Amniotic epithelial cell (primary cell): ENCODE measurements at places on chromosomes 13 and 19.

- peak; percentile 42 for DNase-seq
Measured at GRCh38 chr13:51552027-51552426, 32.2 kb upstream of the WDFY2 start.

DNA sequence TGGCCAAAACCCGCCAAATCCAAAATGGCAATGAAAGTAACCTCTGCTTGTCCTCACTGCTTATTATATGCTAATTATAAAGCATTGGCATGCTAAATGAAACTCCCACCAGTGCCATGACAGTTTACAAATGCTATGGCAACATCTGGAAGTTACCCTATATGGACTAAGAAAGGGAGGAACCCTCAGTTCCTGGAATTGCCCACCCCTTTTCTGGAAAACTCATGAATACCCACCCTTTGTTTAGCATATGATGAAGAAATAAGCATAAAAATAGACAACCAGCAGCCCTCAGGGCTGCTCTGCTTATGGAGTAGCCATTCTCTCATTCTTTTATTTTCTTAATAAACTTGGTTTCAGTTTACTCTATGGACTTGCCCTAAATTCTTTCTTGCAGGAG lies 269.8 kb downstream of the OLFM4 start:
- no peak for DNase-seq

DNA sequence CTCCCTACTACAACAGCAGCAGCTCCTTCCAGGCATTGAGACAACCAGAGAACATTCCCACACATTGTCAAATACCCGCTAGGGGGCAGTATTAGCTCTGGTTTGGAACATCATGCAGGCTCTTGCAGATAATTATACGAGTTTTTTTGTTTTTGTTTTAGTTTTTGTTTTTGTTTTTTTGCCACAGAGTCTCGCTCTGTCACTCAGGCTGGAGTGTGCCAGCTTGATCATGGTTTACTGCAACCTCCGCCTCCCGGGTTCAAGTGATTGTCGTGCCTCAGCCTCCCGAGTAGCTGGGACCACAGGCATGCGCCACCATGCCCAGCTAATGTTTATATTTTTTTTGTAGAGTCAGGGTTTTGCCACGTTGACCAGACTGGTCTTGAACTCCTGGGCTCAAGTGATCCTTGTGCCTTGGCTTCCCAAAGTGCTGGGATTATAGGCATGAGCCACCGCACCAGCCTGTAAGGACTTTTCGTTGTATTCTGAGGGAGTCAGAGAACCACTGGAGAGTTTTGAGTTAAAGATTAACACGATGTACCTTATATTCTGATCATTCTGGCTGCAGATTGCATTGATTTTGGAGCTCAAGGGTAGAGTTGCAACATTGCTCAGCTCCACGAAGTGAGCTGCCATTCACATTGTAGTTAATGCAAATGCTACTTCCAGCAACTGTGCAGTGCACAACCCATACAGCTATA lies 41.7 kb upstream of the CEACAM20 start:
- DNase-seq: peak; percentile 77

DNA sequence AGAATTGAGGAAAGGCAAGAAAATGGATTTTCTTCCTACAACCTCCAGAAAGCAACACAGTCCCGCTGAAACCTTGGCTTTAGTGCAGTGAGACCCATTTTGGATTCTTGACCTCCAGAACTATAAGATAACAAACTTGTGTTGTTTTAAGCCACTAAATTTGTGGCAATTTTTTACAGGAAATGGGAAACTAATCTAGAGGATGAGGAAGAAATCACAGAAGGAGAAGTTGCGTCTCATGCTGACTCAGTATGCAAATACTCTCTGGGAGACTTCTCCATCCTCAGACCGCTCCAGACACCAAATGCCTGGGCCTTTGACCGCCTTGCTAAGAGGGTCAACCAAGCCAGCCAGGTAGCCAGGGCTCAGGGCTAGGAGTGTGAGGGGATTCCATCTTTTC lies 13.1 kb upstream of the CEACAM16 start:
- DNase-seq: peak; percentile 66

- DNase-seq: no peak
Measured at GRCh38 chr13:89852570-89852969, 1494.9 kb upstream of the MIR17HG start.

GRCh38 chr13:74056801-74057542 lies 77.2 kb downstream of the KLF12 start:
- no peak for DNase-seq

DNA sequence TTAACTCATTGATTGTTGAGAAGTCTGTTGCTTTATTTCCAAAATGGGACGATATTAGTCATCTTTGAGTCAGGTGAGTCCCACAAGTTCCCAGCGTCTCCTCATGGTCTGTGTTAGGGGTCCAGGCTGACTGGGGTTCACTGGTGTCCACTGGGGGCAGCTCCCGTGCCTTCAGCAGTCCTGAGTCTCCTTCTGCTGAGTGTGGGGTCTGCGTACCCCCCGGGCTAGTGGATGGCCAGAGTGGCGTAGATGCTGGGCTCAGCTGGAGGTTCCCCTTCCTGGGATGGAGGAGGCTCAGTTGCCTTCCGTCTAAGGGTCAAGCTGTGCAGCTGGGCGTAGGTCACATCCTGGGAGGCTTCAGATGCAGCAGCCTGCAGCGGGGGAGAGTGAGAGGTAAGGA lies 5.9 kb downstream of the LILRB3 start:
- DNase-seq: no peak

DNA sequence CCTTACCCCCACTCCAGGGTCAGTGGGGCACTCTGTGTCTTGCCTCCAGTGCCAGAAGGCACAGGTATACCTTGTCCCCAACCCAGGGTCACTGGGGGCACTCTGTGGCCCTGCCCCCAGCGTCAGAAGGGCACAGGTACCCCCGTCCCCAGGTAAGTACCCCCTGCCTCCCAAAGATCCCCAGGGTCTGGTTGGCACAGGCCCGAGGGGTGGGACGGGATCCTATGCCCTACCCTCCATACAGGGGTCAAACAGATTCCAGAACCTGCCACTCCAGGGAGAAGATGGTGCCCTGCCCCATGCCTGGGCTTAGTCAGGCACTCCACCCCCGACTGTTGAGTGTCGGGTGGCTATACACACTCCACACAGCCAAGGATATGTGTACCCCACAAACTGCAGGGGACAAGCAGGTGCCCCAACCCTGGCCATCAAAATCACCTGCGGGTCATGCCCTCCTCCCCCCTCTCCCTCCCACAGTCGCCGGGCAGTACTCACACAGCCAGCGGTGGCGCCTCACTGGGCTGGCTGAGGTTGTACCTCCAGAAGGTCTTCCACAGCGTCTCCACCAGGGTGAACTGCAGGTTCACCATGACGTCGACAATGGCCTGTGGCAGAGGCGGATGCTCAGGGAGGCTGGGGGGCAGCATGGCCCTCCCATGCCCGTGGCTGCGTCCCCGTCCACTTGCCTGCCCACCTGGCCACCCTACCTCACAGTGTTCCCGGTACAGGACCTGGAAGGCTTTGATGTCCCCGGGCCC lies 13.8 kb downstream of the DCAF15 start:
- DNase-seq: no peak

- peak; percentile 31 for DNase-seq
Measured at GRCh38 chr13:21670006-21670882, 629 bp upstream of the FGF9 start.

DNA sequence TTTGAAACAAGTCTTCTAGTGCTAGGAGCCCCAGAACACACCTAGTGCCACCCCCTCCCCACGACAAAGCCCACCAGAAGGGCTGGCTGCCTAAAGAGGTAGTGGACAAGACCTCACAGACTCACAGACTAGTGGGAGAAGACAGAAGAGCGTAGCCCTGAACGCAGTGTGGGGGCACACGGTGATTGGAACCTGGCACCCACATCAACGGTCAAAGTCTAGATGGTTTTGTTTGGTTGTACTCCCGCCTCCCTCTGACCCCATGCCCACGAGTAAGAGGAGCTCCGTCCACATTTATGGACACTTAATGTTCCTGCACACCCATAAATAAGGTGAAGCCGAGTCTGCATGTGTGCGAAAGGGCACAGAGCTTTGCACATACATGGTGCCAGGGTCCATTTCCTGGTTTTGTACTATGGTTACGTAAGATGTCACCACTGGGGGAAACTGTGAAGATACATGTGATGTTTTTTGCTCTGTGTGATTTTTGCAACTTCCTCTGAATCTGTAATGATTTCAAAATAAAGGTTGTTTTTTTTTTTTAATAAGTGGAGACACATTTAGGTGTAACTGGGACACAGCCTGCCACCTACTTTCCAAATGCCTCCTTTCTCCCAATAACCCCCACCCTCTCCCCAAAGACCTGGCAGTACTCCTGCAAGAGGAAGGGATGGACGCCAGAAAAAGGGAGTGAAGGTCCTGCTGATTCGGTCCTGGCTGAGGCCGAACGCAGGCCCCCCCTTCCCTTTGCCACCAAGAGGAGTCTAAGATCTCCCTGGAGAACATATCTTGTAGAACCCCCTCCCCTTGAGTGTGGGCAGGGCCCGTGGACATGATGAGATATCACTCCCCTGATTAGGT lies 72.8 kb downstream of the GNG7 start:
- no peak for DNase-seq

GRCh38 chr13:108444448-108444847 lies 174.9 kb downstream of the TNFSF13B start:
- no peak for DNase-seq

GRCh38 chr19:10478903-10479384 lies 24.2 kb downstream of the KEAP1 start:
- peak; percentile 90 for DNase-seq

DNA sequence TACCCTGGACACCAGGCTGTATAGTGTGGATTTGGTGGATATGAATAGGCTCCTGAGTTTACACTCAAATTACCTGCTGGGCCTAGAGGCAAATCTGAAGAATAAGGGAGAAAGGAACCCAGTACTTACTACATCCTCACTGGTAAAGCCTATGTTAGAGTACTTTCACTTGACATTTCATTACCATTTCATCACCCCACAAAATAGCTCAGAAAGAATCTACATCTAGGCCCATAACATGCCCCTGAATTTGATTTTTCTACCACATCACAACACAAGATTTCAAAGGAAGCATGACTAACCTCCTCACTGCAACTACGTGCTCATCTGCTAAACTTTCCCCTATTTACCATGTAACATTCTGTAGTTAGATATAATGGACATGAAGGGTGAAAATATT lies 43.3 kb downstream of the VWA8 start:
- DNase-seq: peak; percentile 57

DNA sequence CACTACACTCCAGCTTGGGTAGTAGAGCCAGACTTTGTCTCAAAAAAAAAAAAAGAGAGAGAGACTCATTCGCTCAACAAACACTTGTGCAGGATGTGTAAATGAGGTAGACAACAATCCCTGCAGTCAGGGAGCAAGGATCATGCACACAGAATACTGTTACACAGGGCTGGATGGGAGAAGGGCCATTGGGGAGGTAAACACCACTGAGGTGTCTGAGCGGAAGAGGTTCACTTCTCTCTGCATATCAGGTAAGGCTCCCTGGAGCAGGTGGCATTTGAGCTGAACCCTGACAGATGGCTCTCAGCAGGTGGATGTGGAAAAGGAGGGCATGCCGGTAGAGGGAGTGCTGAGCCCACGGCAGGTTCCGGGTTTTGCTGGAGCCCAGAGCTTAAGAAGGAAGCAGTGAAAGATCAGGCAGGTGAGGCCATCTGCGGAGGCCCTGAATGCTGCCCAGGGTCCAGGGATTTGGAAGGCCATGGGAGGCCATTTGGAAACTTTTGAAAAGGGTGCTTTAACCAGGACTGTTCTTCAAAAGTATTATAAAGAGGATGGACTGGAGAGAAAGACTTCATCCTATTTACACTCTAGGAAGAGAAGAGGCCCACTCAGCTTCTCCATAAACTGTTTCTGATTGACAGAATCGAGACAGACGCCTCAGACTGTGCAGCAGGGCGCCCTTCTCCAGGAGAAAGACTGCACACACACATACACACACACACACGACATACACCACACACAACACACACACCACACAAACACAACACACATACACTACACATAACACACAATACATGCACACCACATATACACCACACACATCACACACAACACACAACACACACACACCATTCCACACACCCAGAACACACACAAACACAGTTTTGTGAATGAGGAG lies 199.4 kb downstream of the USP12 start:
- peak; percentile 45 for DNase-seq

DNA sequence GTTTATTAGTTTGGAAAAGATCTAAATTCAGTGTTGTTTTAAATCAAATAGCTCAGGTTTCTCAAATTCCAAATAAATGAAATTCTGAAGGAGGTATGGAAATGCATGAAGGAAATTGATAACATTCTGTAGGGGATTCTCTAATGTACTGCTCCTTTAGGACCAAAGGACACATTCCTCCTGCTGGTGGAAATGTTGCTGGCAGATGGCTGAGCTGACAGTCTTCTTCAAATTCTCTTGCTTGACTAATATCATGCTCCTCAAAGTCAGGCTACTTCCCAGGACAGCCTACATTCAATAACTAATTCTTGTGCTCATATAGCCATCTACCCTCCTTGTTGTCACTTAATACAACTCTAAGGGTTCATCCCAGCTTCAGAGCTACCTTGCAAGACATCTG lies 1118.5 kb downstream of the PCDH9 start:
- DNase-seq: no peak

- DNase-seq: no peak
Measured at GRCh38 chr19:372306-372890, 27.8 kb upstream of the MIER2 start.

DNA sequence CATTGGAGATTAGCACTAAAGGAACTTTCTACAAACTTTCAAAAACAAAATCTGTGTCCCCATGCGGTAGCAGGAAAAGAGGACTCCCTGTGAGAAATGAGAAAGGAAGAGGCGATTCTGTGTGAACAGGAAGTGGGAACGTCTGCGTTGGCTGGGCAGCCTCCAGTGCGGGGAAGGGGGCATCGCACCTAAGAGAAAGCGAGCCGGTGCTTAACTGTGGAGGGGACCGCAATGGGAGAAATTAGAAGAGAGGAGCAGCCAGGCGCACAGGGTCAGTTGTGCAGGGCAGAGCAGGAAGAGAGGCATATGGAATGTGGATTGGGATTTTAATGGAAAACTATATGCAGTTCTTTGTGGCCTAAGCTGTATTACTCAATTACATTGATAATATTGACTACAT lies 77.4 kb upstream of the DOCK9 start:
- no peak for DNase-seq

- DNase-seq: no peak
Measured at GRCh38 chr19:30862876-30863275, 486.4 kb downstream of the TSHZ3 start.

- DNase-seq: no peak
Measured at GRCh38 chr19:51099047-51099382, 9.2 kb downstream of the CTU1 start.

- peak; percentile 24 for DNase-seq
Measured at GRCh38 chr13:47639738-47640447, 361.2 kb downstream of the SUCLA2 start.

DNA sequence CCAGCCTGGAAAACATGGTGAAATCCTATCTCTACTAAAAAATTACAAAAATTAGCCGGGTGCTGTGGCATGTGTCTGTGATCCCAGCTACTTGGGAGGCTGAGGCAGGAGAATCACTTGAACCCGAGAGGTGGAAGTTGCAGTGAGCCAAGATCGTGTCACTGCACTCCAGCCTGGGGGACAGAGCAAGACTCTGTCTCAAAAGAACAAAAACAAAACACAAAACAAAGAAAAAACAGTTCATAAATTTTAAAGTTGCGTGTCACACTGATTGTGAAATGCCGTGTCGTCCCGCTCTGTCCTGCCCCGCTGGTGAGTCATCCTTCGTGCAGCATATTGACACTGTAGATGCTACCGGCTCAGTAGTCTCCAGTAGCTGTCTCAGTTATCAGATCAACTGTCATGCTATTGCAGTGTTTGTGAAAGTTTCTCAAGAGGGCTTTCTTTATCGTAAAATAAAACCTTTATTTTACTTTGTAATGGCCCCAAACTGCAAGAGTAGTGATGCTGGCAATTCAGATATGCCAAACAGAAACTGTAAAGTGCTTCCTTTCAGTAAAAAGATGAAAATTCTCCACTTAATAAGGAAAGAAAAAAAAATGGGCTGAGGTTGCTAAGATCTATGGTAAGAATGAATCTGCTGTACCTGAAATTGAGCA lies 36.4 kb upstream of the IGFL1 start:
- peak; percentile 58 for DNase-seq
